ENCODE measurements at places on chromosomes 1 and 21.

DNA sequence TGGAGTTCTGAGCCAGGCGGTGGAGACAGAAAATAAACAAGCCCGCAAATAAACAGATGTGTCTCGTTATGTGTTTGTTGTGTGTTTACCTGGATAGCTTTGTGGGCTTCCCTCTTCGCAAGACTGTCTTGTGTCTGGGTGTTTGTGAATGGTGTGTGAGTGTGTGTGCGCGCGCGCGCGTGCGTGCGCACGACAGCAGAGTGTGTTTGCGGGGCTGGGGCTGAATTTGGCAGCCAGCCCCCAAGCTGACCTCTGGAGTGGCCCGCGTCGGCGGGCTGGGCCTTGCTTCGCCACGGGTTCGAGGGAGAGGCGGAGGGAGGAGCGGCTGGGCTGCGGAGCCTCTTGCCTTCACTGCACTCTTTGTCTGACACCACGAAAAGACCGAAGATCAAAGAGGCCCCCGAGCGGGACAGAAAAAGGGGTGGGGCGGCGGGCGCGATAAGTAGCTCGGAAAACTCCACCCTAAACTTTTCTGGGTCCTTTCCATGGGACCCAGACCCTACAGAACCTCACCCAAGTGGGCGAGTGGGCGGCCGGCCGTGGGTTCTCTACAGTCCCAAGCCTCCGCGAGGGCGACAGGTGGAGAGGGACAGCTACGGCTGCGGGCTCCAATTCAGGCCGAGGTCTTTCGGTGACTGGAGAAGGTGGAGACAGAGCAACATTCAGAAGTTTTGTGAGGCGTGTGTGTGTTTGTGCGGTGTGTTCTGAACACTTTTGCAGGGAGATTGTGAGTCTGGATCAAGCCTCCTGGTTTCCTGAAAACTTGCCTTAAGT, 14.5 kb downstream of the PAX7 start:
- DNase-seq = peak; percentile 52

DNA sequence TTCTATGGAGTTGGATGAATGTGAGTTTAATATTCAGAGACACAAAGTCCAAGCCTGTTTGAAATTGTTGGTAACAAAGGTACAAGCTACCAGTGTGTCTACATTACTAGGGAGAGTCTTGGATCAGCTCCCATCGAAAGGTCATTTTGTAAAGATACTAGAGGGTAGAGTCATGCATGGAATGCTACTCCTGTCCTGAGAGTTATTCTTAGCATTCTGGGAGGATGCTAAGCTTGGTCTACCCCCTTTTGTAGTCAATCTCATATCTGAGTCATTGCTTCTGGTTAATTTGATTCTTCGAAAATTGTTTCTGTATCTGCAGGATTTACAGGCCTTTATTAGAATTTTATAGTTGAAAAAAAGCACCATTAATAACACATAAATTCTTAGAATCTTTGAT, 240.2 kb downstream of the ST6GALNAC3 start:
- no peak for DNase-seq

- DNase-seq = no peak
These were observed 657.4 kb downstream of the AJAP1 start for GRCh38 chr1:5311634-5312292.

DNA sequence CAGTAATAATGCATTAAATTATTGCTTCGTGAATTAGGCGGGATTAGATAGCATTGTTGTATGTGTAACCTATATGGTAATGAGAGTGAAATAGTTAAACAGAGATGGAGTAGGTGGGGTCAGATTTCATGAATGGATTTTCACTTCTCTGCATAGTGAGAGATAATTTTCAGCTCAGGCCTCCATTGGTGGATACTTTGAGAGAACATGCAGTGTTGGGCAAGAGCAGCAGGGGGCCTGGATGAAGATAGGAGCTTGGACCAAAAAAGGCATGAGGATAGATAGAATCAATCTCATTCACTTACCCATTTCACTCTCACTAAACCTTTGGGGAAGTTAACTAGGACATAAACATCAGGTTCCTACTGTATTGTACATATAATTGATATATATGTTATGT, 39.5 kb upstream of the C1orf87 start:
- no peak for DNase-seq

DNA sequence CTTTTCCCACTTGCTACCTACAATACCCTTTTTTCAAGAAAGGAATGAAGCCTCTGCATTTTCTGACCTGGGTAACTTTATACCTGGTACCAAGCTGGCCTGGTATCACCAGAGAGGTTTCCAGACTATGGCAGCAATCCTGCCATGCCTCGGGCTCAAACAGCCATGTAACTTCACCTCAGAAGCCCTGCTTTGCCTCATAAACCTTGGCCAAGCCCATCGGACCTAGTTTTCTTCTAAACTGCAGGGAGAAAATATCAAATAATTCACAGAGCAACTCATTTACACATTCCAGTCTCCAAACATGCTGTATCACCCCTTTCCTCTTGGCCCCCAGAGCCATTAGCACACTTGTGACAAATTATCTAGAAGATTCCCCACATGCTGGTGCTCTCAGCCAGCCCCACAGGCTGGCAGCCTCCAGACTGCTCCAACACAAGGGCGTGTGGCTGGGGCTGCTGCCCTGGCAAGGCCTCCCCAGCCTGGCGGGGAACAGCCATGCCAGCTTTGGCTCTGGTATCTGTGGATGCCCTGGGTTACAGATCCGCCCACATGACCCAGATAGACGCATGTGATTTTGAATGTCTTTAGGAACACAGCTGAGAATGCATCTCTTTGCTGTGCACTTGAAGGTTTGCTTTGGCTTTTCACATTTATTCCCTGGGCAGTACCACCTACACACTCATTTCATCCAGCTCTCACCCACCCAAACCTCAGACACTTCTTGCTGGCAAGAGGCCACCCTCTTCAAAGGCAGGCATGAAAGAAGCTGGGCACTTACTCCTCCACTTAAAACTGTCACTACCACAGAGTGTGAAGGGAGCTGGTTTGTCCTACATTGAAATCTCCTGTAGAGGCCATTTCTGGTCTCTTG, 70.0 kb upstream of the BCAR3 start:
- DNase-seq = no peak

GRCh38 chr1:66489972-66490601, 43.9 kb upstream of the SGIP1 start:
- DNase-seq = no peak

DNA sequence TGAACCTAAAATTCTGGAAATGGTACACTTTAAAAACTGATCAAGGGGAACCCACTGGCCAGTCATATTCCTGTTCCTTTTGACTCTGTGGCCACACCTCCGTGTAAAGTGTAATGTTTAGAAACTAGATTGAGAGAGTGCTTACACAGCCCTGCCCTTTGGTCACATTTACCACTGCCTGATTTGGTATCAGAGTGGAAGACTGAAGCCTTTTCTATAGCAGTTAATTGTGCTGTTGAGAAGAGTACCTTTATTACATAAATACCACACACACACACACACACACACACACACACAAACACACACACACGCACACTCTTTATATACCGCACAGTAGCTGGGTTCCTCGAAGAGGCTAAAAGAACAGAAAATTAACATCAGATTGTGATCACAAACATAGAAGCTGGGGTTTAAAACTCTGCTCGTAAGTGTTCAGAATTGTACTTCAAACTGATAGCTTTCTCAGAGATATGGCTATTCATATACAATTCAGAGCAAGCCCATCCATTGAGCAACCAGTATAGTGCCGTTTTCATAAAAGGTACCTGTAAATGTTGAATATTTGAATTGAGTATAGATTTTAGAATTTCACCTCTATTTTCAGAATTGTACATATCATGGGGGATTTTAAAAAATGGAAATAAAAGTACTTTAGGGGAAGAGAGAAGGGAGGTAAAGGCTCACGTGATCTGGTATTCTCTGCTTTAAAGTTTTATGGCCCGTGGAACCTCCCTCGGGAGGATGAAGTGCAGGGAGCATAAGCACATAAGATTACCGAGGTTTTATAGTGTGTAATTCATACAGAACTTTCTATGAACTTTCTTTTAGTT, 37.5 kb downstream of the CAMTA1 start:
- peak; percentile 4 for DNase-seq

- no peak for DNase-seq
These were observed 1.7 kb downstream of the ZNF692 start for GRCh38 chr1:248857201-248857600.

- no peak for DNase-seq
These were observed 15.3 kb downstream of the BECN2 start for GRCh38 chr1:241972703-241973369.

- DNase-seq = no peak
These were observed 67.4 kb upstream of the F3 start for GRCh38 chr1:94608852-94609530.

- no peak for DNase-seq
These were observed 38.0 kb upstream of the TIAM1 start for GRCh38 chr21:31382060-31382459.

- no peak for DNase-seq
These were observed 71.3 kb upstream of the FBXO28 start for GRCh38 chr1:224042557-224043118.
